ENCODE measurements at places on chromosomes 1 and 21.
A peak's percentile ranks its signal among the peaks of the same experiment; 100 is the strongest.

- no peak for DNase-seq
Observed at GRCh38 chr1:80036690-80037432, 1030.3 kb upstream of the ADGRL4 start.

DNA sequence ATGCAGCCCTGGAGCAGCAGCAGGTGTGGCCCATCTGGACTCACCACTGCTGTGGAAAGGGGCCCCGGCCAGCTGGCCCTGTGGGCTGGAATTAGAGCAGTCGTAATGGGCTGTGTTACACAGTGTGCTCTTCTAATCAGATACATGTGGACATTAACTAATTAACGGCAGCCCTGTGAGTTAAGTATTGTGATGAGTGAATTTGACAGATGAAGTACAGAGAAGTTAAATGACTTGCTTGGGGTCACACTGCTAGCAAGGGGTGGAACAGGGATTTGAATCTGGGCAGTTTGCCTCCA, 58.6 kb downstream of the MDM4 start:
- DNase-seq = no peak

DNA sequence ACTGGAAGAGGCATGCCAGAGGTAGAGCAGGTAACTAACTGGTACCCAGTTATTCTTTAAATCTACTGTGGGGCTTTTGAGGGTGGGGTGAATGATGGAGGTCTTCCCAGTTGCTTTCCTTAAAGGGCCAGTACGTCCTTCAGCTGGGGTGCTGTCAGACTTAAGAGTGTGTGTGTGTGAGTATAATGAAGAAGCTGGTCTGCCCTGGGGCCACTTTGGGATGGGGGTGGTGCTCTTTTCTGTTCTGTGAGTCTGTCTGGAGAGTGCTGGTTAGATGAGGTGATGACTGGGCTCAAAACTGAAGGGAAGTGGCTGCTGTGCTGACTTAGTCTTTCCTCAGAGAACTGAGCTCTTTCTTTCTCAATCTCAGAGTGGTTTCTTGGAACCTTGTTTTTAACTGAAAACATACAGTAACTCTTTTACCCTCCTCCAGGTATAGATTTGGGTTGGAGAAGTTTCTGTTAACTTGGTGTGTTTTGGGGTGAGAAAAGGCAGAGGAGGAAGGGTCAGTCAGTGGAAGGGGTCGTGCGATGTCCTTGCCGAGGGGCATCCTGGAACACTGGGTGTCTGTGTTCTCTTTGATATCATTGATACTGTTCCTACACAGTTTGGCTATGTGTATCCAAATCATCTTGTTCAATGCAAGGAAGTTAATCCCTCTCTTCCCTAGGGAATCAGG, 746 bp downstream of the MACF1 start:
- no peak for DNase-seq

GRCh38 chr1:12616709-12617373, 1.2 kb downstream of the DHRS3 start:
- peak; percentile 30 for DNase-seq

DNA sequence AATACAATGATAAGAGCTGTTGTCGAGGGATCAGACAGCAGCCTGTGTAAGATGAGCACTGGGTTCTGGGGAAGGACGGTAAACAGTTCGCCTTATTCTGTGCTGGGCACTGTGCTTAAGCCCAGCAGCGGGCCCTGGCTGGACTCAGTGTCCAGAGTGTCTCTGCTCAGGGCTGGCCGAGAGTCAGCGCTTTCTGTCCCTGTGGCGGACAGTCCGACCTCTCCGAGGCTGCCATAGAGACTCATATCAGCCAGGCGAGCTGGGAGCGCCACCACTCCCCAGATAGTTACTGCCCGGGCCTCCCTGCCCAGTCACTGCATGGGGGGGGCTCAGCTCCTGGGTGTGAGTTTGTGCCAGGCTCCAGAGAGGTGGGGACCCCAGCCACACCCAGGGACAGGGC, 14.7 kb upstream of the NPHP4 start:
- DNase-seq = no peak

DNA sequence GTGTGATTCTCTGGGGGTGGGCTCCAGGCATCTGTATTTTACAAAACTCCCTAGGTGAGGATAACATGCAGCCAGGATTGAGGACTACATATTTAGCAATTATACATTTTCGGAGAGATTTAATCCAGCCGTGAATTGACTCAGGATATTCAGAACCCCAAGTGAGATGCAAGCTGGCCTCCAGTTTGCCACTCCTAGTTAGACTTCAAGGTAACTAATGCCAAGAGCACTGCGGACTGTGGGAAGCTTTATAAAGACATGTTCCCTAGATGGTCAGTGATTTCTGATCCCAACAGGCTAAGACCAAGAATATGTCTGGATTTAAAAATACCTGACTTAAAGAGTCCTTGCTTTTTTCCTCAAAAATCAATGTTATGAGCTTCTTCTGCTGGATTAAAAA, 308.5 kb downstream of the NTNG1 start:
- no peak for DNase-seq

- DNase-seq = no peak
Observed at GRCh38 chr1:73097917-73098316, 815.6 kb upstream of the NEGR1 start.

- no peak for DNase-seq
Observed at GRCh38 chr1:15188130-15188524, 34.6 kb downstream of the TMEM51 start.

DNA sequence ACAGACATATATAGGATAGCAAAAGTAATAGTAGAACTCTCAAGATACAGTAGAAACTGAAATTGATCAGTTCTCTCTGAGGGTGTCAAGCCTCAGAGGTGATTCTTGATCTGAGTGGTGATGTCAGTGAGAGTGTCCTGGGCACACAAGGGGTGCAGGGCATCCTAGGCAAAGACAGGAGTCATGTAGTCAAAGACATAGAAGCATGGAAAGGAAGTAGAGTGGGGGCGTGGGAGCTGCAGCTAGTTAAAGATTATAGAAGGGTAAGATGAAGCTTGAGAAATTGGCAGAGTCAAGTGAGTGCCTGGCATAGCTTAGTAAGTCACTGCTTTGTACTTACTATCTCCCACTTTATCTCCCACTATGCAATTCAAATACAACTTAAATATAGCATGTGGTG, 22.8 kb downstream of the CDC7 start:
- DNase-seq = no peak

GRCh38 chr1:184465489-184466146, 78.8 kb downstream of the C1orf21 start:
- DNase-seq = no peak

DNA sequence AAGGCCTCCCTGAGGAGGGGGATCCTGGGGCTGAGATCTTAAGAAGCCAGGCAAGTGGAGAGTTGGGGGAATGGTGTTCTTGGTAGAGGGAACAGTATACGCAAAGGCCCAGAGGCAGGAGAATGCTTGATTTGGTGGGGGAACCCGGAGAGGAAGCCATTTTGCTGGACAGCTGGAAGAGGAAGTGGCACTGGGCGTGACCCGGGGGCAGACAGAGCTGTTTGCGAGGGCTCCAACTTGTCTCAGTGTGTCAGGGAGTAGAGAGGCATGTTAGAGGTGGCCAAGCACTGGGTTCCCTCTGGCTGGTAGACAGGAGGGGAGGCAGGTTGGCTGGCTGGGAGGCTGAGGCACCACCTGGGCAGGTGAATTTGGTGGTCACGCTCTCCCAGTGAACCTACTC, 96.3 kb upstream of the ACTL8 start:
- no peak for DNase-seq

- no peak for DNase-seq
Observed at GRCh38 chr1:203462878-203463277, 12.7 kb upstream of the PRELP start.

DNA sequence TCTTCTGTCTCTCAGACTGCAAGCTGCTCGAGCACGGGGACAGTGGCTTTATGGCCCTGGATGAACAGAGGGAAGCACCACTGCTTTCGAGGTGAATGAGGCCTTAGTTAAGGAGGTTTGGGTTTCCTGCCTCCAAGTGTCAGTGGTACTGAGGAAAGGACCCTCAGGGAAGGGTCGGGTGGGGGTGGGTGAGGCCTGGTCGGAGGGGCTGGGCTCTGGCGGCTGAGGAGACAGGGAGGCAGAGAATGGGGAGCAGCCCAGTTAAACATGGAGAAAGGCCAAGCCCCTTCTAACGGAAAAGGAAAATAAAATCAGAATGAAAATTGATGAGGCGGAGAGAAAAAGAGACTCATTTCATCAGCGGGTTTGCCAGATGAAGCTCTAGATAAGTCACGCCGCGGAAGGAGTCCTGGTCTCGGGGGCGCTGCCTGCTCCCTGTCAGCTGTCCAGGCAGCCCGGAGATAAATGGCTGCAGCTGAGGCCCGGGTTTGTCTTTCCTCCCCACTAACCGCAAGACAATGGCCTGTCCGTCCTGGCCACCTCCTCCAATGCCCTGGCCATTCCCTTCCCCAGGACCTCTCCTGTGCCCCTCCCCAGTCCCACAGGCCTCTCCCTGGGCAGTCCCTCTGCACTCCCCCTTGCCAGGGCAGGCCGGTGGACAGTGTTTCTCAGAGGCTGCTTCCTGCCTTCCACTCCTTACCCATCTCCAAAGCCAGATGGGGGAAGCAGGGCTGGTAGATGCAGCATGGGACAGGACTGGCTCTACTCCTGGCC, 55.2 kb downstream of the LRRN2 start:
- DNase-seq = no peak

DNA sequence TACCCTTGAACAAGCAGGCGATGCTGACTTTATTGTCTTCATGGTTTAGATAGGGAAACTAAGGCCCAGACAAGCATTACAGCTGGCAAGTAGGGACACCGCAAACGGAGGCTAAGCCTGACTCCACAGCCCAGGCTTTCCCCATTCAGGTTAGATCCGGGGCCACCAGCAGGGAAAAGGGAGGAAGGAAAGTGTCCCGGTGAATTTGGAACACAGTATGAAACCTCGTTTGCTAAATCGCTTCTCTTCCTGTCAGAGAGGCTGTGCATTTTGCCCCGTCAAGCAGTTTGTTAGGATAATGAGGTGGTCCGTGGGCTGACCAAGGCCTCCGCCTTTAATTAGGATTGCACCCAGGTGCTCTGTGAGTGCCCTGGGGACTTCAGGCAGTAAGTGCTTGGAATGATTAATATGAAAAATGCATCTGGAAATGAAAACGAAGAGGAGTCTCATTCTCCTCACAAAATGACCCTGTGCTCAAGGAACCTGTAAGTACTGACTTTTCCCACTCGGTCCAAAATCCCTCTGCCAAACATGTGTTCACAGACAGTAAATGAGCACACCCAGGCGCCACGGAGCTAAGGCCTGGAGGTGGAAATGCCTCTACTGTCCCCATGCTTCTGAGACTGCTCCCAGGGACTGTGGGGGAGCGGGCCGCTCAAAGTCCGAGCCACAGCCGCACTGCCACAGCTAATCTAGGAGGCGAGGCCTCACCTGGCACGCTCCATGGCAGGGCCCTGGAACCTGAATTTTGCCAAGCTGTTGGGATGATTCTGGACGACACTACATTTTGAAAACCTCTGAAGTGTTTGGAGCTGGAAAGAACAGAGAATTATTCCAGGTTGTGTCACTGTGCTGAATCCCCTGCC, 234.1 kb downstream of the SDCCAG8 start:
- DNase-seq = no peak

GRCh38 chr21:41361053-41361785, 608 bp upstream of the MX2 start:
- no peak for DNase-seq

DNA sequence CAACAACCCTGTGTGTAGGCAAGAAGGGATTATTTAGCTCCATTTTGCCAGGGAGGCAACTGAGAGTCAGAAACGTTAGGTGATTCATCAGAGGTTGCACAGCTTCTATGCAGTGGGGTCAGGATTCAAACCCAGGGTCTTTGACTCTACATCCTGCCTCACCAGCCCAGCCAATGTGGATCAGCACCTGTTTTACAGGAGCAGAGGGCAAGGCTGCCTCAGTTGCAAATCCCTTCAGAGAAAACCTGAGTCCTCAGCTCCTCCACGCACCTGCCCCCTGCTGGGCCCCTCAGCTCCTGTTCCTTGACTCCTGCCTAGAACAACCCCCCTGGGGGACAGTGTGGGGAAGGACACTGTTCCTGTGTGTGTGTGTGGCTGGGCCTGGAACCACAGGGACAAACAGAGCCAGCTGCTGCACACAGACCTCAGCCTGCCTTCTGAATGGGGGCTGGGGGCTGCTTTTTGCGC, 61.6 kb downstream of the LRRN2 start:
- DNase-seq = no peak

DNA sequence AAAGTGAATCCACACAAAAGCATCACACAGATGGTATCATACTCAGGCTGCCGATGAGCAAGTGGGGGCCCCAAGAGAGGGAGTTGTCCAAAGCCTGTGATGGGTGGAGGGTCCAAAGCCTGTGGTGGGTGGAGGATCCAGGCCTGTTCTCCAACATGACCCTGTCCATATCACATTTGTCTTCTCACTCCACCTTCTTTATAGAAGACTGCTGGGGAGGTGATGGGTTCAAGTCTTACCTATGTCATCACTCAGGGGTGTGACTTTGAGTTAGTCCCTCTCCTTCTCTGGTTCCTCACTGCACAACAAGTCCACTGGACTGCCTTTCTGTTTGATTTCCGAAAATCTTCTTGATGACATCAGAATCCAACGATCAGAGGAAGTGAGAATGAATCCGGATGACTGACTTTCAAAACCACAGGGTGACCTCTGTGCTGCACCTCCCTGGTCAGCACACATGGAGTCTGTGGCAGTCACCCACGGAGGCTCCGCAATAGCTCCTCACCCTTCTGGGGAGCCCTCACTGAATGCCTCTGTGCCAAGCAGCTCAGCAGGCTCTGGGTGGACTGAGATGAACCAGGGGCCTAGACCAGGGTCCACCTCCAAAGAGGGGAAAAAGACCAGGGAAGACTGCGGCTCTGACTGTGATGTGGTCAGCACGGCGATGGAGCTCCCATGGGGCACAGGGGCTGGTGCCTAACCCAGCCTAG, 166.8 kb downstream of the HIVEP3 start:
- no peak for DNase-seq

DNA sequence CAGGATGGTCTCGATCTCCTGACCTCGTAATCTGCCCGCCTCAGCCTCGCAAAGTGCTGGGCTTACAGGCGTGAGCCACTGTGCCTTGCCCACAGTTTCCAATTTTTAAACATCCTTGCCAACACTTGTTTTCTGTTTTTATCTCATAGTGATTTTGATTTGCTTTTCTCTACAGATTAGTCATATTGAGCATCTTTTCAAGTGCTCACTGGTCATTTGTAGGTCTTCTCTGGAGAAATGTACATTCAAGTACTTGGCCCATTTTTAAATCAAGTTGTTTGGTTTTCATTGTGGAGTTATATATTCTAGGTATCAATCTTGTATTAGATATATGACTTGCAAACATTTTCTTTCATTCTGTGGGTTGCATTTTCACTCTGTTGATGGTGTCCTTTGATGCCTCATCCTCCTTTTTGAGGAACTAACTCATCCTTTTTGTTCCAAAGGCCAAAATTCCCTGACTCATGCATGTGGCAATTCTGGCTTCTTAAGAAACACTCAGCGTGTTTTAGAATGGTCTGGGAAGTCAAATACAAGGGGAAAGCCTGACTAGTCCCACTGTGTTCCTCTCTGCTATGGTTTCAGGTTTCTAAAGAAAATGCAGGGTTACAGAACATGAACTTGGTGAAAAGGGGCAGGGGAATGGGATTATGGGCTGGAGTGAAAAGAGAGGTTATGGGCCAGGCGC, 37.3 kb downstream of the PTAFR start:
- no peak for DNase-seq

DNA sequence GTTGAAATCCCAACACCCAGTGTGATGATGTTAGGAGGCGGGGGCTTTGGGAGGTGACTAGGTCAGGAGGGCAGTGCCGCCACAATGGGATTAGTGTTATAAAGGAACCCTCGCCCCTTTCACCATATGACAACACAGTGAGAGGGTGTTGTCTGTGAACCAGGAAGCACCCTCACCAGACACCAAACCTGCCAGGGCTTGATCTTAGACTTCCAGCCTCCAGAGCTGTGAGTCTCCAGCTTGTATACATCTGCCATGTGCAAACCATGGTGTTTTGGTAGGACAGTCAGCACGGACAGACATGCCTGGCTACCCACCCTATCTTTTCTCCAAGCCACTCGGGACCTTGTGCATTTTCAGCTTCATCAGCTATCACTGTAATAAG, 4.0 kb downstream of the TRIM11 start:
- no peak for DNase-seq

Data from anterior cingulate cortex (tissue), 58 donors.